ENCODE measurements at places on chromosomes 5 and 9.
A peak's percentile ranks its signal among the peaks of the same experiment; 100 is the strongest.

GRCh38 chr5:53915120-53915519, 354.7 kb downstream of the NDUFS4 start:
- DNase-seq: no peak

- DNase-seq: no peak
These were observed 101.5 kb downstream of the SEMA5A start for GRCh38 chr5:9444346-9444745.

DNA sequence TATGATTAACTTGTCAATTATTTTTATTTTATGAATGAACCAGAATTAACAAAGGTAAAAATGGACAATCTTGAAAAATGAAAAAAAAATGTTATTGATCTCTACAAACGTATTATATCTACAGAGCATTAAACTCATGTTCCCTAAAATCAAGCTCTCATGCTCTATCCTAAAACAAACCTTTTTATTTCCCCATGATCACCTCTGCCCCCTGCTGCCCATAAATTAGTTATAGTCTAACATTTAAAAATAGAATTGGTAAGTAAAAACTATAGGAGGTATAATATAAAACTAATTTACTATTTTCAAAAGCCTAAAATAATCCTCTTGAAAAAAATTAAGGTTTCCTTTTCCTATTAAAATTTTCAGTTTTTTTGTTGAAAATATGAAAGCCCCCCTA, 168.0 kb upstream of the POU5F2 start:
- no peak for DNase-seq

- no peak for DNase-seq
These were observed 373.8 kb downstream of the NDUFS4 start for GRCh38 chr5:53934151-53934820.

- DNase-seq: no peak
These were observed 66.8 kb downstream of the SPOCK1 start for GRCh38 chr5:137432376-137432775.

DNA sequence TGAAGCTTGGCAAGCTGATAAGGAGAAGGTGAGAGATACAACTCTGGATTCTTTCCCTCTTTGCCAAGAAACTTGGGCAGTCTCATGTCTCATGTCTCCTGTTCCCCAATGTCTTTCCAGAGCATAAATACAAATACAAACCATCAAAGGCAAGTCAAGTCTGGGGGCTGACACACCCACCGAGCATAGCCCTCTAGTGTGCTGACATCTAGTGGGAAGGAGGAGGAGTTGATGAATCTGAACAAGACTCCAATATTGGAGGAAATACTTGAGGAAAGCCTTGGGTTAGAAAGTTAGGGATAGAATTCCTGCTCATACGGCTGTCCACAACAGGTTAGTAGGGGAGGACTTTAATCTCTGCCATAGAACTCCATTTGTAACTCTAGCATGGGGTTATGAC, 8.6 kb downstream of the MLANA start:
- no peak for DNase-seq

GRCh38 chr9:81557452-81558090, 131.8 kb downstream of the TLE1 start:
- DNase-seq: no peak

- DNase-seq: no peak
These were observed 36.5 kb upstream of the FAT2 start for GRCh38 chr5:151627650-151628049.

GRCh38 chr5:103207011-103207410, 51.6 kb upstream of the MACIR start:
- DNase-seq: no peak

DNA sequence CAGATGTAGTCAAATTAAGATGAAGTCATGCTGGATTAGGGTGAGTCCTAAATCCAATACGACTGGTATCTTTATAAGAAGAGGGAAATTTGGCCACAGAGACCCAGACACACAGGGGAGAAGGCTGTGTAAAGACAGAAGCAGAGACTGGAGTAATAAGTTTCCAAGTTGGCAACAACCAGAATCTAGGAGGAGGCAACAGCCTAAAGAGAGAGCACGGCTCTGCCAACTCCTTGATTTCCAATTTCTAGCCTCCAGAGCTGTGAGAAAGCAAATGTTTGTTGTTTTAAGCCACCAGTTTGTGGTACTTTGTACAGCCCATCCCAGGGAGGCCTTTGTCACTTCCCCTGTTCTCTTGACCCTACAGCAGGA, 74.4 kb downstream of the ATG10 start:
- no peak for DNase-seq

DNA sequence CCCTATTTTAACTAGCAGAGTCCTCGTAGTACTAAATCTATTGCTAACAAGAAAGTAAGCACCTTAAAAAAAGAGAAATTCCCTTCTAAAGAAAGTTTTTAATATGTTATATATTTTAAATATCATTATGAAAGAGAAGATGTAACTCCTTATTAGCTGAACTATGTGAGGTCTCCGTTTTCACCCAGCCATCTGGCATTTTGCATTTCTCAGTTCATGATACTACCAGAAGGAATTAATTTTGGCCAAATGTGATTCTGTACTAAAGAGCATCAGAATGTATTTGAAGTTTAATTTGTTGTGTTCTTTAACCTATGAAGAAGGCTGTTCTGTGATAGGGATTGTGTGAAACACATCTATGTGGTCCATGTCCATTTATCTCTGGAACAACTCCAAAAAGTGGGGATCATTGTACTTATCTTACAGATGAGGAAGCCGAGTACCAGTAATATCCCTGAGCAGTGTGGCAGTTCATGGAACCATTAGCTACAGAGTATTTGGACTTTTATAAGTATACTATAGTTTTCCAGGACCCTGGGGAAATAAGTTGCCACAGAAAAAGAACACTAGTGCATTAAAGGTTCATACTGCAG, 29.8 kb downstream of the TNFAIP8 start:
- DNase-seq: no peak

DNA sequence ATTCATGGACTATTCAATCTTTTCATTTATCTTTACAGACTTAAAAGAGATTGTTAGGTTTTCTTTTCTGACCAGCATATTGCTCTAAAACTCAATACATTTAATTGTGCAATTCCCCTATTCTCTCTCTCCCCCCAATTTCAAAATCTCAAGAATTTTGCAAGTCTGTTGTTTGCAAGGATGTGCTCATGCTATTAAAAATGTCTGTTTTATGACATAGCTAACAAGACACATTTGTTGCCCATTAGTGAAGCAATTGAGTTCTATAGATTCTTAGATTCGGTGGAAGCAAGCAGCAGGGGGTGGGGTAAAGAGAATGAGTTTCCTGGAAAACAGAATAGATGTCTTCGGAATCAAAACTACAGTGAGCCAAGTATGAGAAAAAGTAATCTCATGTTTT, 8.5 kb upstream of the CSNK1A1 start:
- no peak for DNase-seq

DNA sequence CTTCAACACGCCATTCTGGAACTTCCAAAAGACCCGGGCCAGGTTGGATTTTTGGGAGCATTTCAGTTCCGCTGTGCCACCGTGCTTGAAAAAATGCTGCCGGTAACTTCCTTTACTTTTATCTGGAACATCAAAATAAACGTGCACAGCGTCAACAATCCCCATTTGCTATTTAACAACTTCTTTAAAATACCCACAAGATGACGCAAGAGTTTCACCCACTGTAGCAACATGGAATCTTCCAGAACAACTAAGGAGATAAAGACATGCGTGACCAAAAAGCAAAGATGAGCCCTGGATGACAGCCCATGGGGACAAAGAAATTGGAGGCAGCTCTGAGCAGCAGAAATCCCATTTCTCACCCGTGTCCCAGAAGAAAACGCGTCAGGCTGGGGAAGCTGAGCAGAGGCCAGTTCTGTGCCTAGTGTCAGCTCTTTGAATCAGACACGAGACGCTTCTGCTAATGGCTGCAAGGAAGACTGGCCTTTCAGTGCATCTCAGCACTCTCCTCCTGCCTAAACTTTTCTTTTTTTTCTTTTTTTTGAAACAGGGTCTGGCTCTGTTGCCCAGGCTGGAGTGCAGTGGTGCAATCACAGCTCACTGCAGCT, 61.3 kb downstream of the SECISBP2 start:
- no peak for DNase-seq

DNA sequence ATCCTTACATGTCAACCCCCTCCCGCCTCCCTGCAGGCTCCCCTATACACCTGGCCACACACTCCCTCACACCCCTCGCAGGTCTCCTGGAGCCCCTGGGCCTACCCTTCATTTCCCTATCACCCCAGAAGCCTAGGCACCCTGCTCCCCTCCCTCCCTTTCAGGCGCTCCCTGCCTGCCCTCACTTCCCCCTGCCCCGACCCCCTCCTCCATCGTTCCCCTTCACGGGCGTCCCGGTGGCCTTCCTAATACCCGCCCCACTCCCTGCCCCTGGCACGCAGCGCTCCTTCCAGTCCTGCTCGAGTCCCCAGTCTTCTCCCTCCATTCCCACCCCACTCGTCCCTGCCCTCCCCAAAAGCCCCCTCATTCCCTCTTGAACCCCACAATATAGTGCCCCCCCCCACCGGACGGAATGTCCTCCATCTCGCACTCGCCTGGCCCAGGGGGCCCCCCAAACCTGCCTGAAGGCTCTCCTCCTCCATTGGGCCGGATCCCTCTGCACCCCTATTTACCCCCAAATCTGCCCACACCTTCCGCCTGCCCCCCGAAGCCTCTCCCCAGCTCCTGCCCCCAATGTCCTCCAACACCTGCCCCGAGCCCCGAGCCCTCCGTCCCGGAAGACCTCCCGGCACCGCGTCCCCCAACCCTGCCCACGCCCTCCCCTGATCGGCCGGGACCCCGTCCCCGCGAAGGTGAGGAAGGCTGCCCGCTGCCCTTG, 746 bp downstream of the STRBP start:
- no peak for DNase-seq

DNA sequence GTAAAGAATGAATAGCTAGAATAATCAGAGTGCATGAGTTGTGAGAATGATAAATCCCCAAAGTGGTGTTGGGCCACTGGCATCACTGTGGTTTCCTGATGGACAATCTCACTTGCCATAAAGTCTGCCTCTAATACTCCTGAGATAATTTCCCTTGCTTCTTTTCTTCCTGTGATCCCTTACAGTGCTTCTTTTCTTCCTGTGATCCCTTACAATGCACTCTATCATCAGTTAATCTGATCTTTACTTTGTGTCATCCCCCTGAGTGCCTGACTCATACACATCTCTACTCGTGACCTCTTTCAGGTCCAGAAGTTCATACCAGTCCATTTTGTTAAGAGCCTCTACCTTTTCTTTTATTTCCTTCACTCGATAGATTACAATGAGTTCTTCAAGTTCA, 418.3 kb downstream of the HCN1 start:
- no peak for DNase-seq

- DNase-seq: no peak
These were observed 193.5 kb upstream of the RFX3 start for GRCh38 chr9:3719286-3719685.

GRCh38 chr5:83540783-83541182, 69.2 kb downstream of the VCAN start:
- no peak for DNase-seq

GRCh38 chr9:10079284-10079964, 533.4 kb downstream of the PTPRD start:
- DNase-seq: no peak

DNA sequence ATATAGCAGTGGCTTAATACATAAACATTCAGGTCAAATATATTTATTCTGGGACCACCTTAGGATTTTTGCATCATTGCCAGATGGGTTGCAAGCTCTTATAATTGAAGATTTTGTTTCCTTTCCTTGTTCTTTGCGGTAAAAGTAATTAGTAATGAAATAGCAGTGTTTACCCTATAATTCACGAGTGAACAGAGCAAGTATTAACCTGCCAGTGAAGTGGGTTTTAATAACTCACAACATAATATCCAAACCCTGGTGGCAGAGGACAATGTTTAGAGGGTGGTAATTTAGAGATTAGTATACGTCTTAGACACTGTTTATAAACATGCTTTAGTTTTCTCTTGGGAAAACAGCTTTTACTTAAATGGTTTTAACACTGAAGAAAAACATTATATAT, 11.8 kb downstream of the ARL14EPL start:
- DNase-seq: no peak

- DNase-seq: no peak
These were observed 37.1 kb downstream of the FAM13B start for GRCh38 chr5:137995749-137996128.

- DNase-seq: no peak
These were observed 106.4 kb upstream of the STARD4 start for GRCh38 chr5:111618623-111619271.

DNA sequence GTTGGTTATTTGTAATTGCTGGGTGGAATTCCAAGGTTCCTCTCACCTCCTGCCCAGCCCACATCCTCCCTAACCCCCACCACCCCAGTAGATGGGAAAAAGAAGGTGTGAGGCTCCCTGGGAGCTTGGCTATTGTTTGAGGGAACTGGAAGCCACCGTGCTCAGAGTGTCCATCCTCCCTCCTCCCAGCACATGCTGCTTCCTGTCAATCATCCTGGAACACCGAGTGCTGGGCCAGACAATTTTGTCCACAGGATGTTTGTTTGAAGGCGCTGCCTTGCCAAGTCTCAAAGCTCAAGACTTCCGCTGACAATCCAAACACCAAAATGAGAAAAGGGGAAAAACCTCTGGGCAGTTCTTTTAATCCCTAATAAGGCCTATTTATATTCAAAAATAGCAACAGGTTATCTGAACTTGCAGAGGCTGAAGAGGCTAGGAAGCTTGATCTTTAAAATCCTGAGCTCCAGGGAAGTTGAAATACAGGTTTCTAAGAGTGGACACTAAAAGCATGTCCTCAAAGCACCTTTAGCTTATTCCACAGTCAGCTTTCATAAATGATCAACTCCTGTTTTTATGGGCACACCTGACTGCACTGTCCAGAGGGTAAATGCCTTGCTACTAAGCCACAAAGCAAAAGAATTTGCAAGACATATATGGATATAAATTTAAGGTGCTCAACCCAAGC, 286.7 kb downstream of the NFIB start:
- peak; percentile 85 for DNase-seq

DNA sequence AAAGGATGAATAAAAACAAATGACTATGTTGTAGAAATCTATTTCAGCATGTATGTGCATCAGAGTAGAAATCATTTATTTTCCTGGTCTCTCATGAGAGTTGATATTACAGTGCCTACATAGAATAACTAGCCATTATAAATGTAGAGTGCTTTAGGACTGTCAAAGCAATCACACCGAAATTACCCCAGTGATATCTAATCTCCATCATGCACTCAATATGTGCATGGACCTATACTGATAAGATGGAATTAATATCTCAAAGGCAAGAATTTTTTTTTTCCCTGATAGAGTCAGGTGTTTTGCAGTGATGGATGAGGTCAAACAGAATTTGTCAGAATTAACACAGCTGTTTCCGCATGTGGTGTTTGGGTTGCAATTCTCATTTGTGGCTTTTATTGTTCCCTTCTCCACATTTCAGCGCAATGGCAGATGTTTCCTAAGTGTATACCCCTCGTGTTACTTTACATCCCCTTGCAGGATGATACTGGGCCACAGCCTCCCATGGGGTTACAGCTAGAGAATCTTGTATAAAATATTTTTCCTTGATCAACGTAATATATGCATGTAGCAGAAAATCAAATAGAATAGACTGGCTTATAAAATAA, 298.8 kb downstream of the RASEF start:
- DNase-seq: no peak

GRCh38 chr9:21991072-21991959, 2.9 kb downstream of the CDKN2A start:
- DNase-seq: no peak

- DNase-seq: no peak
These were observed 158.2 kb upstream of the PPP2R2B start for GRCh38 chr5:147036691-147037245.

GRCh38 chr9:130895481-130896232, 955 bp downstream of the QRFP start:
- DNase-seq: no peak

Measured in NCI-H510A treated with DMSO at 0.1 percent for 48 hours (cell line).